ENCODE measurements at places on chromosomes 3 and 15.
A peak's percentile ranks its signal among the peaks of the same experiment; 100 is the strongest.

DNA sequence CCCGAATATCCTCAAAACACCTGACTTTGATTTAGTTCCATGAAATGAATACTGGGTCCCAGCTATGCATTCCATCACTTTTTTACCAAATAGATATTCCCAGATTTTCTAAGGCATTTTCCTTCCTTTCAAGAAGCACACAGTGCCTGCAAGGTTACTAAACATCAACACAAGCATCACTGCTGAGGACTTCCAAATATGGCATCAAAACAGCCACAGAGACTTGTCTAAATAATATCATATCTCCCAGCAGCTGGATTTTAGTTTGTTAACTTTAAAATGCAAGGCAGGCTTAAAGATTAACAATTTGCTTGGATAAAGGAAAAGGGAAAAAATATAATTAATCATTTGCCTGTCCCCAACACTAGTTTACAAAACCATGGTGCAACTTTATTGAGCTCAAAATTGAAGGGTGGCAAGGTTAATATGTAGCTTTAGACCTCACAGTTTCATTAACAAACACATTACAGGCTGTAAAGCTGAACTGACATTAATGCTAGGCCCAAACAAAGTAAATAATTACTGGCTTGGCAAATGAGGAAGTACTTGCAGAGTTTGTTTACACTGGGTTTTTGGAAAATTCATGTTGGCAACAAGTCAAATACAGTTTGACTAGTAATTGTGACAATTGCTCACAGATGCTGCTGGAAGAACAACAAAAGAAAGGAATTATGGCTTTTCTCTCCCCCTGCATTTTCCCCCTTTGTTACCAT lies 401.7 kb upstream of the CDIN1 start:
- no peak for DNase-seq

- no peak for DNase-seq
Measured at GRCh38 chr3:16033889-16034687, 140.4 kb upstream of the GALNT15 start.

DNA sequence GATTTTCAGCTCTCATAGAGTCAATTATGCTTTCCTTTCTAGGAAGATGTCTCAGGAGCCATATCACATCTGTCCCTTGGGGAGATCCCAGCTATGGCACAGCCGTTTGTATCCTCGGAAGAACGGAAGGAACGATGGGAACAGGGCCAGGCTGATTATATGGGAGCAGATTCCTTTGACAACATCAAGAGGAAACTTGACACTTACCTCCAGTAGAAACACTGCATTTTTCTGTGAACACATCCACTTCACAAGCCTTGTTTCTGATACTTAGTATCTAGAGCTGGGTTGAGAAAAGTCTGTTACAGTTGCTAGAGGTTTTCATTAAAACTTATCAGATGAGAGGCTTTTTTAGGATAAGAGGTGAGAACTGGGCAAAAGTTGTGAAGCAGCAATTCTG lies 35.4 kb downstream of the GYG1 start:
- DNase-seq = no peak

DNA sequence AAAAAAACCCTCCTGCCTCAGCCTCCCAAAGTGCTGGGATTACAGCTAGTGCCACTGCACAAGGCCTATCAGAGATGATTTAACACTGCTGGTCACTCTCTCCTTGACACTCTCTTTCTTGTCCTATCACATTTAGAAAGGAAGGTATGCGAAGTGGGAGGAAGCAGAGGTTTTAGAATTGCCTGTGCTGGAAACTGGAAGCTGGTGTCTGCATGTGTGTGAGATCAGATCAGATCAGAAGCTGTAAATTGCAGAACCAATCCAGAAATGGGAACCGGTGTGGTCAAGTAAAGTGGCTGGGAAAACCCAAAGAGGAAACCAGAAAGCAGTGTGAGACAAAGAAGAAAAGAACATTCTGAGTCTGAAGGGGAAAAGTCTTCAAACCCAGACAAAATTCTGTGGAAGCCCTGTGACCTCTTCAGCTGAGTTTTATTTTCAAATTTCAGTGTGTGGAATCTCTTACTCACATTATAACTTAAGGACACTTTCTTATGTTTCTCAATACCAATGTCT lies 2.8 kb downstream of the EFHB start:
- DNase-seq = no peak

DNA sequence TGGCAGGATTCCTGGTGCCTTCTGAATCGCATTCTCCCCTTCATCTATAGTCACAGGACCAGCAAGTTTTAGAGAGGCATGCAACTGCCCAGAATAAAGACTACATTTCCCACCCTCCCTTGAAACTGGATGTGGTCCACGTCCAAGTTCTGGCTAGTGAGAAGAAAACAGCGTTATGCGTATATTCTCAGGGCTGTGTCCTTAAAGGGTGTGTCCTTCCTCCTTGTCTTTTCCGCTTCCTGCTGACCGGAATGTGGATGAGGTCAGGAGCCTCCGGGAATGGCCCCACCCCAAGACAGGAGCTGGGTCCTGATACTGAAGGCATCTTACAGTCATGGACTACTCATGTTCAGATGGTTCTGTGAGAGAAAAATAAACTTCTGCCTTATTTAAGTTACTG lies 20.2 kb downstream of the CHST2 start:
- DNase-seq = no peak

DNA sequence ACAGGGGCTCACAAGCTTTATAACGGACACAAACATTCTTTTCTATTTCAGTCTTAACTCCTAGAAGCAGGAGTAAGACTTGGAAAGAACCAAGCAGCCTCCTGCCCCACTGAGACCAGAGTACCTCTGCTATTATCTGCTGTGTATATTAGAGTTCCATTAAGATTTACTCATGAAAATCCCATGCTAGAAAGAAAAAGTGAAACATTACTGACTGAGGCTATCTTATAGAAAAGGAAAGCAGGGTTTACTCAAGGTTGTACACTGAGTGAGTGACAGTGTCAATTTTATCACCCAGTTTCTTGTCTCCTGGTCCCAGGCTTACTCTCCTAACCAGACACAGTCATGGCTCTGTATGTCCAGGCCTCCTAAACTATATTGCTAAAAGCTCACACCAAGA lies 97.9 kb upstream of the SOX2 start:
- no peak for DNase-seq

DNA sequence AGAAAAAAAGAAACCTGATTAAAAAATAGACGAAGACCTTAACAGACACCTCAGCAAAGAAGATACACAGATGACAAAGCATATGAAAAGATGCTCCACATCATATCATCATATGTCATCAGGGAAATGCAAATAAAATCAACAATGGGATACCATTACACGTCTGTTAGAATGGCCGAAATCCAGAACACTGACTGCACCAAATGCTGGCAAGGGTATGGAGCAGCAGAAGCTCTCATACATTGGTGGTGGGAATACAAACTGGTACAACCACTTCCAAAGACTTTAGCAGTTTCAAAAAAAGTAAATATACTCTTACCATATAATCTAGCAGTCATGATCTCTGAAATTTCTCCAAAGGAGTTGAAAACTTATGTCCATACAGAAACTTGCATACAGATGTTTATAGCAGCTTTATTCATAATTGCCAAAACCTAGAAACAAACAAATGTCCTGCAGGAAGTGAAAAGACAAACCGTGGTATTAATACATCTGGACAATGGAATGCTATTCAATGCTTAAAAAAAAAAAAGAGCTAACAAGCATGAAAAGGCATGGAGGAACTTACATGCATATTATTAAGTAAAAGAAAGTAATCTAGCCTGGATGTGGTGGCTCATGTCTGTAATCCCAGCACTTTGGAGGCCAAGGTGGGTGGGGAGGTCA lies 107.4 kb downstream of the HES1 start:
- no peak for DNase-seq

DNA sequence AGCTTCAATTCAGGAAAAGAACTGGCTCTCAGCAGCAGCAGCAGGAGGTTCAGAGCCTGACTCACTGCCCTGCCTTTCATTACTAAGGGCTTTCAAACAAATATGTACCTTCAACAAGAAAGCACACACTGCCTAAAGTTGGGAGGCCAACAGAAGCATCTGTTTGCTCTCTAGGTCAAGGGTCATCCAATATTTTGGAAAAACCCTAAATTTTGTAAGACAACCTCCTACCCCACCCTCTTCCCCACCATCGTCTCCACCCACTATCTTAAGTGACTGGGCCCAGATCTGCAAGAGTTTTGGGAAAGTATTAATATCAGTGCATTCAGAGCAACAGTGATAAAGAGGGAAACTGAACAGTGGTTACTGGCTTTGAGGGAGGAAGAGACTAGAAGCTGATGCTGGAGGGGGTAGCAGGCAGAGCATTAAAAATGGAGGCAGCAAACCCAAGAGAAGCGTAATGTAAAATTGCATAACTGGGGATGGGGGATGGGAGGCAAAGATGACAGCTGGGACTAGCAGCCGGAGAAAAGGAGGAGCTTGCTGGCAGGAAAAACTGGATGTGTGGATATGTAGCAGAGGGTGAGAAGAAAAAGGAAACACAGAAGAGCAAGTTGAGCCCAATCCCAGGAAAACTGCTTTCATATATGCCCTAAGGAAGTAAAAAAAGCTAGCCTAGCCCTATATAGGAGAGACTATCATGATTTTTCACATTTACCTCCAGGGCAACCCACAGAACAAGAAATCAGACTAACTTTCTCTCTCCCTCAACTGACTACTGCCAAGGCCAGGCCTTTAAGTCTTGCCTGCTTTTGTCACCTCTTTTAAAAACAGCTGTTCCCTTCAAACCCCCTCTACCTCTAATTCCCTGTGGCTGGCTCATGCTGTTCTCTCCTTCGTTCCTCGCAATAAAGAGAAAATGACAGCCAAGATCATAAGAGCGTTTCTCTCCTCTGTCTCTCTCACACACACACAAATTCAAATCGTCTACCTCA lies 31.4 kb downstream of the NPTN start:
- no peak for DNase-seq

DNA sequence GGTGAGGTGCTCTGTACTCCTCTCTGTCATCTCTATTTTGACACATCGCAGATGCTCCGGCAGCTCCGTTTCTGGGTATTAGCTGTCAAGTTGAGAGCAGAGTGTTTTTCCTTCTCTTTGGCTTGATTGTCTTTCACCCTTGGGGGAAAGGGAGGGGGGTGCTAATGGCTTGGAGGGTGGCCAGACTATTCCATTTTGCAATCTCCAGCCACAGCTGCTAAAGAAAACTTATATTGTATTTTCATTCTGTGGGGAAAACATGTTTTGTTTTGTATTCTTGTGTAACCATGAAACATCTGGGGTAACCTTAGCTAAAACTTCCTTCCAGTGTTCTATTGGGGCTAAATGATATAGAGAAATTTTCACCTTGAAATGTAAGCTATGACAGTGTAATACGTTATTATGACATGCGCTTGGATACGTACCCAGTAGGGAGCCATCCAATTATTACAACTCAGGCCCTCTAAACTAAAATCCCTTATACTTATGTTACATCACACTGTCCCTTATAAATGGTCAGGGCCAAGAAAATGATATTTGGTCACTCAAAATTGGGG lies 14.0 kb upstream of the LARP6 start:
- DNase-seq = peak; percentile 65

GRCh38 chr15:87433871-87434270 lies 822.7 kb downstream of the NTRK3 start:
- DNase-seq = no peak

- no peak for DNase-seq
Measured at GRCh38 chr3:11568503-11569155, 75.1 kb downstream of the VGLL4 start.
